Mucosa of gallbladder (tissue), 1 donor: ENCODE measurements at places on chromosomes 7 and 10.

DNA sequence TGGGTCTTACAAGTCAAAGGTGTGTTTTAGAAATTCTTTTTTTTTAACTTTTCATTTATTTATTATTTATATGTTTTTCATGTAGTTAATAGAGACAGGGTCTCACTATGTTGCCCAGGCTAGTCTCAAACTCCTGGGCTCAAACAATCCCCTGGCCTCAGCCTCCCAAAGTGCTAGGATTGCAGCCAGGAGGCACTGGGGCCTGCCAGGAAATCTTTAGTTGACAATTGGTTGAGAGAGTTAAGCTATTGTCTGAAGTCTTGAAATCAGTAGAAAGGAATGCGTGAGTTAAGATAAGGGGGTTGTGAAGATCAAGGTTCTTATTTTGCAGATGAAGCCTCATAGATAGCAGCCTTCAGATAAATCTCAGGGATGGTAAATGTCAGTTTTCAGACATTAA lies 245.4 kb upstream of the GALNT17 start:
- DNase-seq, result no peak

GRCh38 chr10:111493024-111493625 lies 416.3 kb downstream of the ADRA2A start:
- DNase-seq, result no peak

- DNase-seq, result no peak
These were observed 143.5 kb upstream of the UNC5B start for GRCh38 chr10:71068861-71069271.

DNA sequence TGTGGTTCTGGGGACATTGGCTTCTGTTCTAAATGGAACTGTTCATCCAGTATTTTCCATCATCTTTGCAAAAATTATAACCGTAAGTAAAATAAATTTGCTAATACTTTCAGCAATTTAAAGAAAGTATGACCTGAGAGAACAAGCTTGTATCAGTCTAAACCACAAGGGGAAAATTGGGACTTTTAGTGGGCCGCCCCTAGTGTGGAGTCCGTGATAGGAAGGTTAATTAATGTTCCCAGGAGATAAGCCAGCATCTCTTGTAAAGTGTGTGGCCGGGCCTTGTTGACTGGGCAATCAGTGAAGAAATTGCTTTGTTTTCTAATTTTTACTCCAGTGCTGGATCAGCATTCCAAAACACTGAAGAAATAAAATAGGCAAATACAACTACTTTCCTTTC lies 83.0 kb downstream of the ABCB5 start:
- DNase-seq, result no peak

GRCh38 chr7:124101173-124101768 lies 68.4 kb upstream of the TMEM229A start:
- DNase-seq, result no peak
